ENCODE measurements at places on chromosomes 1 and 21. TPM values are rescaled to one million over a fixed set of nuclear protein-coding genes. Genes with fewer than 3 reads are reported as not detected.
A peak's percentile ranks its signal among the peaks of the same experiment; 100 is the strongest.

DNA sequence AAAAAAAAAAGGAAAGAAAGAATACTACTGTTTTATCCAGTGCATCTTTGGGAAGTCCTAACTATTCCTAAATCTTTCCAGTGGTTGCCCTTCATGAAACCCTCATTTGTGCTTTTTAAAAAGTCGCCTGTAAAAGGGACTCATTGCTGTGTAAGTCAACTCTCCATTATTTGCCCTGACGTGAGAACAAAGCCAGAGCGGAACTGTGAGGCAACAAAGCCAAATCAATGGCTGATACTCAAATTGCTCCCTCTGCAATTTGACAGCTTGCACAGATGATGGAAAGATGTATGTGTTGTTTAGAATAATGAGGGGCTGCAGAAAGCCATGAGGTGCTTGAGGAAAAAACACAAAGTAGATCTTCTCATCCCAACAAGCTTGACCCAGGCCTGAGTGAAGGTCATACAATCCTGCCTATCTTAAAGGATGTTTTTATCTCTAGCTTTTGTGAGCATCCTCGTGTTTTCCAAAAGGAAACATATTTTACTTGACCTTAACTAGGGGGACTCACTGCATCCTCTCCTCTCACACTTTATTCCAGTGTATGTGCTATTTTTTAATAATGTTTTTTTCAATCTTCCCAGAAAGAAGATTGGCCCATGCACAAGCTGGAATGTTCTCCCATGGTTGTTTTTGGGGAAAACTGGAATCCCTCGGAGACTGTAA, 33.4 kb downstream of the SMYD2 start:
- no peak for DNase-seq

Gene C1orf210
- total RNA-seq, result not detected

DNA sequence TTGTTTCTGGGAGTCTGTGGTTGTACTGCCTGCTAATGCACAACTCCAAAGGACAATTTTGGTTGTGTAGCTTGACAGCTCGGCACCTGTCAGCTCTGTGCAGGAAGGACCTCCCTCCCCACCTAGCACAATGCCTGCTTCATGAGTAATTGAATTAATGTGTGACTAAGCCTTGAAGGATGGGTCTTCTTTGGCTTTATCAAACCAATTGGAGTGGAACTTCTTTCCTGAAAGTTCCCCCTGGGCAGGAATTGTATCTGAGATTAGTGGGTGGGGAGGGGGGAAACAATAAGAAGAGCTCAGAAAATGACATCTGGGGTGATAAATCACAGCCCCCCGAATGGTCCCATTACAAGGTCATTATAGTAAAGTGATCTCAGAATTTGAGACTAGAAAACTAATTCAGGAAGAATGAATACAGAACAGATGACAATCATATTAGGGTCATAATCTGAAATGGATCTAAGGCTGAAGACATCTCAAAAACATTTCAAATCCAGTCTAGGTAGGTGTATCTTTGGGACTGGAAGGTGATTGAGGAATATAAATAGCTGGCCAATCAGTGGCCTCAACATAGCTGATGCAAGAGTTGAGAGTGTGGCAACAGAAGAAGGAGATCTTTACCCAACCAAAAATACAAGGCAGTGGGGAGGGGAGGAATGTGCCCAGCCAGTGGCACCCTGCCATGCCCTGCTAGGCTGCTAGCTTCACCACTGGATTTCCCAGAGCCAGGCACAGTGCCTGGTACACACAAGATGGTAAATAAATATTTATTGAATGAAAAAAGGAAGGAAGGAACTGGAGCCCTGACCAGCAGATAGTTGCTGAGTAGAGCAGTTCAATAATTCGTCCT, 10.1 kb upstream of the SESN2 start:
- peak; percentile 70 for DNase-seq

Gene FCRL1
- not detected for total RNA-seq

DNA sequence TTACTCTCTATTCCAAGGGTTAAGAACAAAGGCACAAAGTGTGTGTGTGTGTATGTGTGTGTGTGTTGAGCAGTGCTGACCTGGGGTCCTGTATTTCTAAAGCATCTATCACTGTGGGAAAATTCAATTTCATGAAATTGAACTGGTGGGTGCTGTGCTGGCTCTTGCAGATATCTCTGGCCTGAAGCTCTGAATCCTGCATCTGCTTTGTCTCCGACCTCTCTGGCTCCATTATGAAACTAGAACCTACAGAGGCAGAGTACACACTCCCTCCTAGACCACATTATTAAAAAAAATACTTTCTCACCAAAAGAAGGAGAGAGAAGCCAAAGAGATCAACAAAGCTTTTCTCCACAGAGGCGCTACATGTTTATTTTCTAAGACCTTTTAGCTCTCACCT, 88.4 kb upstream of the PDE4B start:
- no peak for DNase-seq

DNA sequence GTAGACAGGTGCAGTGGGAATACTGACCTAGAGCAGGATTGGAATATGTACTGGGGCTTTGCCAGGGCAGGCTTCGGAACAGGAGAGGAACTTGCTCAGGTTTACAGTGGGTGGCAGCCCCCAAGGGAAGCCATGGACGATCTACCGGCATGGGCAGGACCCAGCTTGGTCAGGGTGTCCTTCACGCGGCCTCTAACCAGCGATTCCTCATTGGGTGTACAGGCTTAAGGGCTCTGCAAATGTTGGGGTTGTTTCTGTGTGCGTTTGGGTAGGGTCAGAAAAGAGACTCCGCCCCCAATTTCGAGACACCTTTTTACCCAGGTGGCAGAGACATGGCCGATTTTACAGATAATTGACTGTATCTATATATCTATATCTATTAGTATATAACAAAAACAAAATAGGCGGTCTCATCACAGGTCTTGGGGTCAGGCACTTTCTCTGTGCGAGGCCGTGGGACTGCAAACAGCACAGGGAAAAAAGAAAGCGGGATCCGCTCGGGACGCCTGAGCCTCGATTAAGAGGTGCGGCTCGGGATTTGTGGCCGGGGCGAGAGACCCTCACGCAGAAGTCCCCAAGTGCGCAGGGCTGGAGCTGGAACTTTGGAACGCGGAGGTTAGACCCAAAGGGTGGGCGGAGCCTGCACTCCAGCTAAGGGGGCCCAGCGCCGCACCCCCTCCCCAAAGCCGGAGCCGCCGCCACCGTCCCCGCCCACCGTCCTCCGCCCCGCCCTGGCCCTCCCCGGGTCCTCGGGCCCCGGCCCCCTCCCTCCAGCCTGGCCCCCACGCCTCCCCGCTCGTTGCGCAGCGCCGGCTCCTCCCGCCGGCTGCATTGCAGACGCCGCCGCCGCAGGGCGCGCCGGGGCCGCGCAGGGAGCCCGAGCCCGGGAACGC, 67.5 kb upstream of the VAMP3 start:
- DNase-seq, result no peak

Gene ASCL5
- not detected for total RNA-seq

GRCh38 chr1:148363439-148363810, 119.7 kb downstream of the PPIAL4G start:
- no peak for DNase-seq

- peak; percentile 22 for DNase-seq
Observed at GRCh38 chr1:193919827-193920226, 733.4 kb upstream of the B3GALT2 start.

GRCh38 chr1:115077286-115077983, 11.9 kb downstream of the TSPAN2 start:
- DNase-seq, result no peak

GRCh38 chr1:208527156-208527555, 283.0 kb upstream of the PLXNA2 start:
- no peak for DNase-seq
